ENCODE measurements at places on chromosomes 3 and 15. TPM values are rescaled to one million over a fixed set of nuclear protein-coding genes. Genes with fewer than 3 reads are reported as not detected.
A peak's percentile ranks its signal among the peaks of the same experiment; 100 is the strongest.

RPUSD3 gene
- total RNA-seq: 37.5 TPM

DNA sequence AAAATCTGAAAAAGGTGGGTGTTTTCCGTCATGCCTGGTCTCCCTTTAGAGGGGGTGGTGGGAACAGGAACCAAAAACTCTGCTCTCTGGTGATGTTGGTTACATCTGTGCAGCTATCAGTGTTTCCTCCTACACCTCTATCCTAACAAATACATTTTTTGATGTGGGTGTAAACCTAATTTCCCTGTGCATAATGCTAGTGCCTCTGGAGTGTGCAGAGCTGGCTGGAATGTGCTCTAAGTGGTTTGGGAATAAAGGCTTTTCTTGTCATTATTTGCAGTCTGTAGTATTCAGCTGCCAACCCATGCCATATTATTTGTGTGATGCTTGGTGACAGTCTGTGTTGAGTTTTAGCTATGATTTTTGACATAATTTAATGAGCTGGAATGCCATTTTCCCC is 547.6 kb downstream of the NLGN1 start:
- DNase-seq: no peak

GOLGA6L7 gene
- not detected for total RNA-seq

GRCh38 chr3:188319569-188319968 is 165.6 kb downstream of the LPP start:
- DNase-seq: no peak

GHSR gene
- total RNA-seq: not detected

DNA sequence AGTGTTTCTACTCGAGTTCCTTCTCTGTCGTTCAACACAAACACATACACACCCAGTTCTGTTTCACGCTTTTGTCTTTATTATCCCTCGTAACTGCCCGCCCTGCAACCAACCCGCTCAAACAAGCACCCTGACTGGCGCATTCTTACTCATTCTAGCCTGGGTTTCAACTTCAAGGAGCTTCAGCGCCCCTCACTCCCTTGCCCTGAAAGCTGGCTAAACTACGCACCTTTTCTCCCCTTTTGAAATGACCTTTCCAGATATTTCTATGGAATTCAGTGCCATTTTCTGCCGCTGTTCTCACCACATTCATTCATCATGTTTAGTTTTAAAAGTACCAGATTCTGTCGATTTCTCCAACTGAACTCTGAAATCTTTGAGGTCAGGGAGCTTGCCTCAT is 653 bp upstream of the MFSD1 start:
- DNase-seq: no peak

HRG gene
- total RNA-seq: 0.49 TPM

- peak; percentile 51 for DNase-seq
These were observed 47.4 kb upstream of the CRTC3 start for GRCh38 chr15:90482124-90483011.

- DNase-seq: peak; percentile 48
These were observed 400.2 kb upstream of the TBL1XR1 start for GRCh38 chr3:177597311-177598096.

DNA sequence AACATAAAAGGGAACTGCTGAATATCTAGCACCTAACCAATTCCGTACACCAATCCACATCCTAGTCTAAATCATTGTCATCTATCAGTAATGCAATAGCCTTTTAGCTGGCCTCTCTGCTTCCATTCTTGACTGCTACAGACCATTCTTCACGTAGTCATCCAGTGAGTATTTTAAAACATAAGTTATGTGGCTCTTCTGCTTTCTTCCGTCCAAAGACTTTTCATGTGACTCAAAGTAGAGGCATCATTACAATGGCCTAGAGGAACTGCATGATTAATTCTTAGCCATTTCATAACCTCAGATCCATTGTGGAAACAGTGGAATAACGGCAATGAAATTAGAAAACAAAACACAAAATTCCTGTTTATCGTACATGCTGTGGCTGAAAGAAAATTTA is 88.9 kb upstream of the CBLB start:
- no peak for DNase-seq
